Activated CD4-positive, CD25-positive, alpha-beta regulatory T cell treated with anti-CD3 and anti-CD28 coated beads, Interleukin-2, amount 50 U/mL, for 24 hours (primary cell): ENCODE measurements at places on chromosomes 11 and 22.
A peak's percentile ranks its signal among the peaks of the same experiment; 100 is the strongest.

DNA sequence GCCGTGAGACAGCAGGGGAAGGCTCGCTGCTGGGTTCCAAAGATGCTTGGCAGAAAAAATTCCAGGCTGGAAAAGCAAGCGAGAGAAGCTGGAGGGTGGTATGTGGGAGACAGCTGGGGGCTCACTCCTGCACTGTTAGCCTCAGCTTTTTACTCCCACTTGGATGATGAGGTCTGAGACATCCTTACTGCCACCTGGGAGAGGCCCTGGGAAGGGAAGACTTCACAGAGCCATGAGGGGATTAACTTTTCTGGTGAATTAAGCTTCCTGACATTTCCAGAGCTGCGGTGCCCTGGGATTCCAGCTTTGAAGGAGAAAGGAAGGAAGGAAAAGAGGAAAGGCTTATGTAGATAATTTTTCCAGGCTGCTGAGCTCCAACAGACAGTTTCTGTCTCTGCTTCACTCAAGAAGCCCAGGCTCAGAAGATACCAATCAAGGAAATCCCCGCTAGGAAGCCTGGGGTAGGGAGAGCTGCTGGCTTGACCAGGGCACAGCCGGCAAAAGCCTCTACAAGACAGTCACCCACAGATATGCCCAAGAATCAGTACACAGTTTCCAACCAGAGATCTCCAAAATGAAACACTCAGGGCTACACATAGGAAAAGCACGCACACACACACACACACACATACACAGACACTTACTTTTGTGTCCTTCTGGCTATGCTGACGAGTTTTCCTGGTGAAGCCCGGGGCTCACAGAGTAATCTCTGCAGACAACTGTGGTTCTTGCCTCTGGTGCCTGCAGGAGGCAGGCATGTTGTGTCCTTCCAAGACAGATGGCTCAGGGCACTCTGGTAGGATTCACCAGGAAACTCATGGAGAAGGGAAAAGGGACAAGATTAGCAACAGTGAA is 907 bp downstream of the MCHR1 start:
- ATAC-seq, result no peak

DNA sequence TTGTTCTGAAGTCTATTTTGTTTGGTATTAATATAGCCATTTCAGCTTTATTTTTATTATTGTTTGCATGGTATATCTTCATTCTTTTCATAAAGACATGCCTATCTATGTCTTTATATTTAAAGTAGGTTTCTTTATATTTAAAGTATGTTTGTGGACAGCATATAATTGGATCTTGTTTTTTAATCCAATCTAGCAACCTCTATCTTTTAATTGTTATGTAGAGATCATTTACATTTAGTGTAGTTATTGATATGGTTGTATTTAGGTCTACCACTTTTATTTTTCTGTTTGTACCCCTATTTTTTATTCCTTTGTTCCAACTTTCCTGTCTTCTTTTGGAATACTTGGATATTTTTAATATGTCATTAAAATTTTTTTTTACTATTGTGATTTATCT is 13.8 kb downstream of the TPBGL start:
- ATAC-seq, result no peak

GRCh38 chr11:103453126-103453525 is 343.9 kb downstream of the DYNC2H1 start:
- no peak for ATAC-seq

DNA sequence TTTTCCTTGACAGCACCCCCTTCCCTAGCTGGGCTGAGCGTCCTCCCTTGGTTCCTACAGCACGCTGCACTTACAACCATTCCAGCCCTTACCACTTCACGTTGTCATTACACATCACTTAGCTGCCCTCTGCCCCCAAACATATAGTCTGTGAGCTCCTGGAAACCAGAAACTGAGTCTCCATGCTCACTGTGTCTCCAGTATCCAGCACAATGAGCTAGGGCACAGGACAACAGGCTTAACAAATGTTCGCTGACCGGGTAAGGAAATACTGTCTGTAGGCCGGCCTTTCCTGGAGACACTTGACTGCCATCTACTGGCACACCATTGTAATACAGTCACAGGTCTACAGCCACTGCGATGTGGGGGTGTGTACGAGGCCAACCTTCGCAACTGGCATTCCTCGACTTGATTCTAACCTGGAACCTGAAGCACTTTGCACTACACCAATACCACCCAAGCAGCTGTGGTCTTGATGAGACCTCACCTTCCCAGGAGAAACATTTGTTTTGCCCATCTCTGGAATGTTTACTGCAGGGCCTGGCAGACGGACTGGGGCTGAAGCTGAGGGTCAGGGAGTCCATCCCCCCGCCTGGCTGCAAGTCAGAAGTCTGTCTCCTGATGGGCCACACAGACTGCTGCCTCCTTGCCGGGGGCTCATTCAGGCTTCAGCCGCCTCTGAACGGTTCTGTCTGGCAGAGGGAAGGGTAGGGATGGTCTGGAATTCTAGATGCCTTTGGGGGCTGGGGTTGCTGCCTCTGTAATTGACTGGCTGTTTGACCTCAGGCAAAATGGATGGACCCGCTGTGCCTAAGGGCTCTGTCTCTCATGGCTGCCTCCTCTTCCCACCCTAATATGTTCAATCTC is 72.0 kb downstream of the SYN3 start:
- ATAC-seq, result peak; percentile 38

- no peak for ATAC-seq
Measured at GRCh38 chr11:66143264-66143566, 73.1 kb downstream of the PACS1 start.

DNA sequence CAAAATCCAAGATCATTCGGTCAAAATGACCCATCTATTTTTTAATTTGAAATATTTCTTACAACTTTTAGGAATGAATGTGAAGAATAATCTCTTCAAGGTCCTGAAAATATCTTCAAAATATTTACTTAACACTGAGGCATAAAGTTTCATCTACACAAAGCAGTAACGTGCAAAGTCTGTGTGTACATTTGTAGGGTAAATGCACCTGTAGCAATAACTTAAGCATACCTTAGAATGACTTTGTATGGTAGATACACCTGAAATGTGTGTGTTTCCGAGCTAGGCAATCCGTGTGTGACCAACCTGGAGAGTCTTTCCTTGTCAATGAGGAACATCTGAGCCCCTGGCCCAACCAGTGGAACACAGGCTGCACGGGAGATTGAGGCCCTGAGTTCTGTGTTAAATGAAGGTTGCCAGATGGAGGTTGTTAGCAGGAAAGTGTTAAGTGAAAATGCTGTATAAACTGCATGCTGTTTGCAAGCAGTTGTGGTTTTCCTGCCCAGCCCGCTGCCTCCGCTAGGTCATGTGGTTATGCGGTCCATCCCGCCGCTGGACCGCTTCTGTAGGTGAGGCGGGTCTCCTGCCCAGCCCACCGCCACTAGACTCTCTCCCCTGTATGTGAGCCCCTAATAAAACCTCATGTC is 7.6 kb upstream of the CTR9 start:
- no peak for ATAC-seq

GRCh38 chr22:48359613-48359965 is 1468.1 kb downstream of the BRD1 start:
- ATAC-seq, result no peak

DNA sequence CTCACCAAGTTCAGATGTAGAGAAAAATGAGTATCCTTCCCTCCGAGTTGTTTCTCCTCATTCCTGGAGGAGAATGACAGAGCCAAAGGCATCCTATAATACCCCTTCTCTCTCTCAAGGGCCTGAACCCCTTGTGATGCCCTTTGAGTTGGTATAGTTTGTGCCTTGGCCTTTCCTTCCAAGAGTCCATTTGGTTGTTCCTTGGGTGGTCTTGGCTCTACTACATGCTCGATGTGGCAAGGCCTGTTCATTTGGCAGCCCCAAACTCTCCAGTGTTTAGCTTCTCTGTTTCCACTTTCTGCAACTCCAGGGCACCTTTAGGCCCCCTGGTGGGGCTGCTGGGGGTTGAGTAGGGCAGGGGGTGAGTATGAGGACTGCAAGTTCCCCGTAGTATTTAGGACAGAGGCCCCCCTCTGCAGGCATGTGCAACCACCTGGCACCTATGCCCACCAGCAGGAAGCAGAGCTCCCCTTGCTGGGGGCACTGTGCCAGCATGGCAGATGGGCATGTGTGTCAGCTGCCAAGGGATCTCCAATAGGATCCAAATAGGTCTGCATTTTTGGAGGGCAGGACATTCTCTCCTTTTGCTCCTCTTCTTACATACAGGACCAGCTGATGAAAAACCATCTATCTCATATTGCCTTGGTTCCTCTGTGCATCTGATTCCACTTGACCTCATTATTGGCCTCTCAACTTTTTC is 217.2 kb upstream of the CADM1 start:
- no peak for ATAC-seq

DNA sequence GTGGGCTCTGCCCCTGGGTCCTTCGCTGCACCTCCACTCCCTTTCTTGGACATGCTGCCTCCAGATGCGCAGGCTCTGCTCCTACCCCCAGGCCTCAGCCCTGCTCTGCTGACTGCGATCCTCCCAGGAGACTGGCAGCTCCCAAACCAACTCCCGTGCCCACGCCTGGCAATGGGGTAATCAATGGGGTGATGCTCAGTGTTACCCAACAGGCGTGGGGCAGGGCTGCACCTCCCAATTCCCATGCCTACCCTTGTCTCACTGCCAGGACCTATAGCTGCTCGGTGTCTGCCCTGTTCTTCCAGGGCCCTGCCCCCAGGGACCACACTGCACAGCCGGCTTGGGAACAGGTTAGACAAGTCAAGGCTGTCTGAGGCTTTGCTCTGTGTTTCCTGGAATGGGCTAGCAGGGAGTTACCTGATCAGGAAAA is at the start of gene ALDH3B2:
TSS of gene ALDH3B2 (minus strand) at position 182 of the 430 bp plus-strand sequence. CDS start 7,688 bp downstream, outside the sequence.
- ATAC-seq, result no peak

DNA sequence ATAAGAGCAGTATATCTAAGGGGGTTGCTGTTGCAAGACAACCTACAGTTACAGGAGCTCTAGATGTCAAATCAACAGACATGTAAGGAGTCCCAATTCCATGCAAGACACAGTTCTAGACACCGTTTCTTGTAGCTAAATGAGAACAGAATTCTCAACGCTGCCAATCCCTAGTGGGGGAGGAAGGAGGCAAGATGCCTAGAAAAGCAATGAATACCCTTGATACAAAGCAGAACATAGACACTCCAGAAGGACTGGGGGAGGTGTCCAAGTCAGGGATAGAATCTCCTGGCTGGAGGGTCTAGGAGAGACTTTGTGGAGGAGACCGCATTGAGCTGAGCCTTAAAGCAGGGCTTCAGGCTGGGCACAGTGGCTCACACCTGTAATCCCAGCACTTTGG is 280.2 kb downstream of the BUD13 start:
- no peak for ATAC-seq

GRCh38 chr11:34314936-34315335 is 42.9 kb downstream of the ABTB2 start:
- no peak for ATAC-seq

- ATAC-seq, result peak; percentile 41
Measured at GRCh38 chr11:108223348-108224149, 682 bp downstream of the ATM start.

- ATAC-seq, result no peak
Measured at GRCh38 chr22:40221055-40221414, 43.3 kb downstream of the TNRC6B start.

DNA sequence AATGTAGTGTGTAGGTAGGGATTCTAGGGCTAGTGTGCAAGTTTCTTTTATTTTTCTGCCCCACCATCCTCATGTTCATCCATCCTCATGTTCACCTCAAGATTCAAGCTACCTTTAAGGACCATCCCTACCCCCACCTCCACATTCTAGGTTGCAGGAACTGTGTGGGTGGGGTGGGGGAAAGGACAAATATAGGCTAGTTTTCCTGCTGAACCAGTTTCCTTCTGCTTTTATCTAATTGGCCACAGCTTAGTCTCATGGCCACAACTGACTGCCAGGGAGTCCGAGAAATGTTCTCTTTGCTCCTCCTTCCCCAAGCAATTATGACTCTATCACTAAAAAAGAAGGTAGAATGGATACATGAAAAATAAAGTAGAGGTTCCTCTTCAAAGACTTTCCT is 179.0 kb upstream of the LARGE1 start:
- no peak for ATAC-seq

- peak; percentile 78 for ATAC-seq
Measured at GRCh38 chr22:20268279-20269012, at the start of gene RTN4R. TSS of gene RTN4R (minus strand) at chr22:20268318. CDS start at chr22:20268092, 226 bp downstream.

DNA sequence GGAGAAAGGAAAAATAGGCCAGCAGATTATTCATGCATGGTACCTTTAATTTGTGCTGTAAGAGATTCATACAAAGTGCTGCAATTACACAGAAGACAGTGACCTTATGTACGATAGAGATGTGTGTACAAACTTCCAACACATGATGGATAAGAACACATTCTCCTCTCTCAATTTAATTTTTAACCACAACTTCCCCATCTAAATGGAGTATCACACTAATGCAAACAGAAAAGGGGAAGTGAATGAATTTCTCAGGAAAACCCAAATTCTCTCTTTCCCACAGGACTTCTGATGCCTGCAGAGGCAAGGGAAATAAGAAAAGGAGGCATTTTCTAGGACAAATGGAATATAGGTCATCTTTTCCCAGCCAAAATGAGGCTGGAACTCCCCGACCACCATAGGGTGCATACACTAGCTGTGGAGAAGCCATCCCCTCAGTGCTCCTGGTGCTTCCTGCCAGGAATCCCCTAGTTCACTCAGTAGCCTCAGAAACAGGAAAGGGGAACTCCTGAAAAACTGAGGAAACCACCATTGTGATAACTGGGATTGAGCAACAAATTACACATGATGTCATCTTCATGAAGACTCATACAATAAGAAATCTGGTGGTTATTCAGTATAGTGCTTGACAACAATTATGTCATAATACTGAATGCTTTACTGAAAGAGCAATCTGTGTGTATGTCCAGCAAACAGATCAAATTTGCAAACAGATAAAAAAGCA is 22.4 kb downstream of the MMP10 start:
- ATAC-seq, result no peak

DNA sequence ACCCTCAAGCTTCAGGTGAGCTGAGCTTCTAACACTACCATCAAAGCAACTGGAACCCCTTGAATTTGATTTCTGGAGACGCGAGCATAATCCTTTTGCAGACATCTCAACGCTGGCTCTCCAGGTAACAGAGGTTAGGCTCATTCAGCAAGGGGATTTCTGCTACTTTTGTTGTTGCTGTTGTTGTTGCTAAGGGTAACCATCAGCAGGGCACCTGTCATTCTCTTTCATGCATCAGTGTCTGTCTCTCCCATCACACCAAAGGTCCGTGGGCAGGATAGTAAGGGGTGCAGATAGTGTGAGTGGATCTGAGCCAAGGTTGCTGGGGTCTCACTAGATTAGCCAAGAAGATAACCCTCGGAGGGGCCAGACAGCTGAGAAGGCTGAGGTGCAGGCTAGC is 90.3 kb downstream of the TP53I11 start:
- no peak for ATAC-seq

GRCh38 chr11:5603326-5603725 is 6.9 kb downstream of the TRIM6 start:
- ATAC-seq, result no peak

- ATAC-seq, result no peak
Measured at GRCh38 chr11:70122490-70123198, 44.5 kb downstream of the ANO1 start.

- no peak for ATAC-seq
Measured at GRCh38 chr22:19138217-19139000, 6.0 kb downstream of the ESS2 start.
